ENCODE measurements at places on chromosomes 12 and 14.
A peak's percentile ranks its signal among the peaks of the same experiment; 100 is the strongest.

DNA sequence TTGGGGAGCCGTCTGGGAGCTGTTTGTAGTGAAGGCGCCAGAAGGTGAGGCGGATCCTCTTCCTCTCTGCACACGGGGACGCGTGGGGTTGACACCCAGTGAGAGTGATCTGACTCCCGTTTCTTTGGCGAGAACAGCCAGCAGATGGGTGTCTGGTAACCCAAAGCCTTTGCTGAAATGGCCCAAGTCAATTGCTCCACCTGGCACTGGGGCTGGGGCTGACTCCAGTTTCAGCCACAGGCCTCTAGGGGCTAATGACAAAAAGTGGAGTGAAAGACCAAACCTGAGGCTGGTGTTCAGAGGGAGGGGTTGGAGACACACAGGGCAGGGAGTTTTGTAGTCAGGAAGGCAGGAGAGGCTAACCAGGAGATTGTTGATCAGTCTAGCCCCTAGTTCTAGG, 87.0 kb downstream of the FRMD6 start:
- DNase-seq: no peak

- no peak for DNase-seq
Measured at GRCh38 chr12:76669981-76670380, 93.9 kb upstream of the ZDHHC17 start.

DNA sequence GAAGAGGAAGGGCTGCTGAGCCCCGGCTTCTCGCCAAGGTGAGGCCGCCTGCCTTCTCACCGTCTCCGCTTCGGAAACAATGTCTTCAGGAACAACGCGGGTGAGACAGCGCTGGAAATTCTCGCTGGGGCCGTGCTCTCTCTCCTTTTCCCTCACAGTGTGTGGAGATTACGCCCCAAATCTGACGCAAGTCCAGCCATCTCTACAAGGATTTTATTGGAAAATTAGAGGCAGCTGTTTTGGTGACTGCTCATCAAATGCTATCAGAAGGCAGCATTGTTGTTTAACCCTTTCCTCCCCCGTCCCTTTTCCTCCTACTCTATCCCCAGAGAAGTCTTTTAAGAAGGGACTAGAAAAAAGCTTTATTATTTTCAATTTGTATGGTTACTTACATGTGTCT, 53.5 kb downstream of the PIWIL1 start:
- DNase-seq: no peak

DNA sequence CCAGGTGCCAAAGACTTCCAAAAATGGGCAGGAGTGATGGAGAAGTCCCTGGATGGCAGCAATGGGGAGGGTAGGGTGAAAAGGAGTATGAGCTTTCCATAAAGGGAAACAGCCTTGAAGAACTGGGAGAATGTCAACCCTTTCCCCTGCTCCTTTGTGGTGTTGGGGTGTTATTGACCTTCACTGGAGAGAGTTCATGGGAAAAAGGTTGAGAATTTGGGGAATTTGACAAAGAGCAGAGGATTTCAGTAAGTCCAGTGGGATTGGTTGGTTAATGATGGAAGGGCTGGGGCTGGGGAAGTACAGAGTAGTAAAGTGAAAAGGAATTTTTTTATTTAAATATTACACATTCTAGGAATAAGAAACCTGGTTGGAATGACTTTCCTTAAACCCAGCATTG, 116.6 kb downstream of the ERC1 start:
- DNase-seq: no peak

DNA sequence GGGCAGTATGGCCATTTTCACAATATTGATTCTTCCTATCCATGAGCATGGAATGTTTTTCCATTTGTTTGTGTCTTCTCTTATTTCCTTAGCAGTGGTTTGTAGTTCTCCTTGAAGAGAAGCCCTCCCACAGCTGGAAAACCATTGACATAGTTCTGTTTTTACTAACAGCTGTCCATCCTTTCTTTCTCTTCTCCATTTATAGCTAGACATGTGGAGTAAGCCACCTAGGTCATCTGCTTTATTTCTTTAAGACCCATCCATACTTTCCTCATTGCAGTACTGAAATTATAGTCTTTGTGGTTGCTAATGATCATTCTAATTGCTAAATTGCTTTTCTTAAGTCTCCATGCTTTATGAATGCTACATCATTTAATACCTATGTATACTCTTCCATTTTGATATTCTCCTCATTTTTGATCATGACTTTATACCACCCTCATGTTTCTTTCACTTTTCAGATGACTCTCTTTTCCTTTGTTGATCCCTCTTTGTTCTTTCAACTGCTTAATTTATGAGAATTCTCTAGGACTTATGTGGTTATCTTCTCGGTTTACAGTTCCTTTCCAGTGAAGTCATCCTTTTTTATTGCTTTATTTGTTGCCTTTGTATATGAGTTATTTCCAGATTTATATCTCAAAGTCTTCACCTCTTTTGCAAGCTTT, 114.2 kb downstream of the PCNX1 start:
- DNase-seq: no peak

GRCh38 chr14:103488960-103489359, 33.7 kb downstream of the CKB start:
- no peak for DNase-seq

DNA sequence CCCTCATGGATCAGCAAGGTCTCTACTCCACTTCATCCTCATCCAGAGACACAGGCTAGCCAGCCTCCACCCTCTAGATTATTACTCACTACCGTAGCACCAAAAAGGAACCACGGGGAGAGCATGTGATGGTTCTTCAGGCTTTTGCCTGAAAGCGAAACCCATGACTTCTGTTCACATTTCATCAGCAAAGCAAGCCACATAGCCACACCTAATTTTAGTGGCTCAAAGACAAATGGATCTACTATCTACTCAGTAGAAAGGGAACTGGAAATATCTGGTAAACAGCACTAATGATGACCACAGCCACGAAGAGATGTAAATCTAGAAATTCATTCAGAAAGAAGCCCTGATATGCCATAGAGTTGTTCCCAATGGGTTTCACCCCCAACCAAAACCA, 51.4 kb downstream of the VCPKMT start:
- DNase-seq: peak; percentile 97

- no peak for DNase-seq
Measured at GRCh38 chr12:18899678-18900317, 161.9 kb downstream of the CAPZA3 start.

- no peak for DNase-seq
Measured at GRCh38 chr14:60206837-60207533, 41.8 kb upstream of the DHRS7 start.

- no peak for DNase-seq
Measured at GRCh38 chr14:68964300-68965093, 14.6 kb downstream of the ACTN1 start.

GRCh38 chr14:82757776-82758175, 1224.1 kb upstream of the SEL1L start:
- no peak for DNase-seq

DNA sequence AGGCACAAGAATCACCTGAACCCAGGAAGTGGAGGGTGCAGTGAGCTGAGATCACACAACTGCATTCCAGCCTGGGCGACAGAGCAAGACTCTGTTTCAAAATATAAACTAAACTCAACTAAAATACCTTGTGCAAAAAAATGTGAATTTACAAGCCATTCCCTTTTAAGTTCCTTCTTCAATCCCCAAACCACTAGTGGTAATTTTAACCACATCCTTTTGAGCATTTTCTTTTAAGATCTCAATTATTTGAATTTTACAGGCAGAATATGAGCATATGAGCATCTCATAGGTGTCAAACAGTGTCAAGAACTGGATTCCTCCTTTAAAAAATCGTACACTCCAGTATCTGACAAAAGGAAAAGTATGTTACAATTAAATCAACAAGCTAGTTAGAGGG, 57.0 kb upstream of the NPFF start:
- DNase-seq: no peak

GRCh38 chr14:90495357-90496276, 98.8 kb downstream of the CALM1 start:
- no peak for DNase-seq

DNA sequence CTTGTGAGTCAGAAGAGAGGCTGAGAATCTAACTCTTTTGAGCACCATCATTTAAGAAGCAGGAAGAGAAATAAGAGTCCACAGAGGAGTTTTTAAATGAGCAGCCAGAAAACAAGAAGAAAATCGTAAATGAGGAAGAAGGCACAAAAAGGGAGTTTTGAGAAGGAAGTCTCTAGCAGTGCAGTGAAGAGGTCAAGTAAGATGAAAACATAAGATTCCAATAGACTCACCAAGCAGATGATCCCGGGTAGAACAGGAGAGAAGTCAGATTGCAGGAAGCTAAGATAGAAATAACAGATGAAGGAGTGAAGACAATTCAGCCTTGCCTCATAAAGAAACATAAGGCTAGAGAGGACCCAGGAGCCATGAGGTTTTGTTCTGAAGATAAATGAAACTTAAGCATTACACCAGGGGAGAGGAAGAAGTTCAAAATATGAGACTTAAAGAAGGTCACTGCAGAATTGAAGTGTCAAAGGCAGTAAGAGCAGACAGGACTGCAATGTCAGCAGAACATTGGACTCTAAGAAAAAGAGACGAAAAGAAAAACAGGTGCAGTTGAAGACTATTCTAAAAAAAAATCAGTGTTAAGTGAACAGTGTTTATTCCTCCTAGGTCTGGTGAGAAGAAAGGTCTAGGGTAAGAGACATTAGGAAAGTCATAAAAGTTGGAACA, 229.0 kb downstream of the SEC23A start:
- DNase-seq: no peak

- no peak for DNase-seq
Measured at GRCh38 chr12:61138415-61138759, 1121.8 kb upstream of the USP15 start.

DNA sequence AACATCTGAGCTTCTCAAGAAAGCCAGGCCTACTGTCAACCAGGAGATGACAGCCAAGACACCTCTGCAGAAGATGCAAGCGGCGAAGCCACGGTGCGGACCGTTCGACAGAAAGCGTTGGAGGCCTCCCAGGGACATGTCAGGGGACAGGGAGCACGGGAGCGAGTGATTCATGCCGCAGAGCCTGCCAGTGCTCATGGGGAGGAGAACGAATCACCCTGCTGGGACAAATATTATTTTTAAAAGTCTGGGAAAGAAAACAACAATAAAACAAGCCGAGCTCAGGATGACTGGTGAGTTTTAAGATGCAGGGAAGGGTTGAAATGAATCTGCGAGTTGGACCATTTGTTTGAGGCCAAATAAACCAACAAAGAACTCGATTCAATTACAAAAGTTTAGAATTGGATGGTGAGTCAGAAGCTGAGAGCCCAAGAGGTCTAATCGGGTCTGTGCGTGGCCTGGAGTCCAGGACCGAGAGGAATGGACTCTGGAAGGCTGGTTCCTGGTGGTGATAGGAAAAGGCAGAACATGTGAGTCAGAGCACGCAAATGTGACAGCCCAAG, 91.0 kb downstream of the RBM19 start:
- no peak for DNase-seq

DNA sequence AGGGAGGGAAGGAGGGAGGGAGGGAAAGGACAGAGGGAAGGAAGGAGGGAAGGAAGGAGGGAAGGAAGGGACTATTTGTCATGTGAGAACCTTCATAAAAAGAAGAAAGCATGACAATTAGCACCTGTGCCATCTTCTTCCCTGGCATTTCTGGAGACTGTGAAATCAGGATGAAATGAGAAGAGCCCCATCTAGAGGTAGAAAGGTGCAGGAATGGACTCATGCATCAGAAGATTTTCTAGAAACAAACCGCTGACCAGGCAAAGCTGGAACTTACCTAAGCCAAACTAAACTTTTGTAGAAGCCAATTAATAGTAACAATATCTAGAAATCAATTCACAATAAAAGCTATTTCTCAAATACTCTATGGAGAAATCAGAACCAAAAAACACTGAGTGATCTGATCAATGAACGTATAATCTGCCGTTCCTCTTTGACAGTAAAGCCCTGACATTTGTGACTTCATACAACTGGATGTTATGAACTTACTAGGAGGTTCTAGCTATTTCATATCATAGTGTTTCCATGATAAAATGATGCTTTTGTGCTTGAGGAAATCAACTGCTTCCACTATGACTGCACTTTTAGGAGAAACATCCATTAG, 24.4 kb upstream of the CRACR2A start:
- no peak for DNase-seq

GRCh38 chr12:22526836-22527235, 17.5 kb downstream of the C2CD5 start:
- no peak for DNase-seq

DNA sequence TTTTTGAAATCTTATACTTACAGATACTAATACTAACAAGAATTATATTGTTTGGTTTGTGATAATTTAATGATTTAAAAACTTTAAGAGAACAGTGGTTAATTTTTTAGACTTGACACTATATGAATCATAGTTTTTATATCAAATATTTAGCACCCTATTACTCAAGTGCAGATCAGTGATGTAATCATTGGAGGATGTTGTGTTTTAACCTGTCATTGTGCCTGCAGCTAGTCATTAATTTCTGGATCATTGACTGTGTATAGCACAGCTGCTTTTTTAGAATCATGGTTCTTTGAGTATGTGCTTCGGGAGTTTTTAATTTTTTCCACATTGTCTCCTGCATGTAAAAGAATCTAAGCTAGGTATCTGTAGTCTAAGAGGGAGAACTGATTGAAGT, 17.3 kb downstream of the ARID4A start:
- no peak for DNase-seq

DNA sequence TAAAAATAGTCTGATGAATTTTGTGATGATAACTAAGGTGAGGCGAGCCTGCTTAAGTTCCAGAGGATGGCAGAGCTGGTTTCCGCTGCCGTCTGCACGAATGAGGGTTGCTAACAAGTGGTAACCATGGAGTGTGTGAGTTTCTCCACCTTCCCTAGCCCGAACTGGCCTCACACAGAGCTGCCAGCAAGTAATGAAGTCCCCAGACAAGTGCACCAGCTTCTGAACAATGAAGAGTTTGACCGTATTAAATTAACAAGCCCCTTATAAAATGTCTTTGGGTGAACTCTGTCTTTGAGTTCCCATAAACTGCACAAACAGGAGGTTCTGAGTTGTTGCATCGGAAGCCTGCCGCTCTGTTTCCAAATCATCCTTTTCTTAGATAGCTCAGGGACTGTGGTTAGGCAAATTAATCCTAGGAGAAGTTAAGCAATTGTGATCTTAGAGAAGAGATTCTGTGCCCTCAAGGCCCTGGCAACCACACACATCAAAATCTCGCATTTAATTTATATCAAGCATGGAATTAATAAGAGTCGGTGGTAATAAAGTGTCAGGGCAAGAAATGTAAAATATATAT, 274.1 kb upstream of the DAAM1 start:
- DNase-seq: no peak

DNA sequence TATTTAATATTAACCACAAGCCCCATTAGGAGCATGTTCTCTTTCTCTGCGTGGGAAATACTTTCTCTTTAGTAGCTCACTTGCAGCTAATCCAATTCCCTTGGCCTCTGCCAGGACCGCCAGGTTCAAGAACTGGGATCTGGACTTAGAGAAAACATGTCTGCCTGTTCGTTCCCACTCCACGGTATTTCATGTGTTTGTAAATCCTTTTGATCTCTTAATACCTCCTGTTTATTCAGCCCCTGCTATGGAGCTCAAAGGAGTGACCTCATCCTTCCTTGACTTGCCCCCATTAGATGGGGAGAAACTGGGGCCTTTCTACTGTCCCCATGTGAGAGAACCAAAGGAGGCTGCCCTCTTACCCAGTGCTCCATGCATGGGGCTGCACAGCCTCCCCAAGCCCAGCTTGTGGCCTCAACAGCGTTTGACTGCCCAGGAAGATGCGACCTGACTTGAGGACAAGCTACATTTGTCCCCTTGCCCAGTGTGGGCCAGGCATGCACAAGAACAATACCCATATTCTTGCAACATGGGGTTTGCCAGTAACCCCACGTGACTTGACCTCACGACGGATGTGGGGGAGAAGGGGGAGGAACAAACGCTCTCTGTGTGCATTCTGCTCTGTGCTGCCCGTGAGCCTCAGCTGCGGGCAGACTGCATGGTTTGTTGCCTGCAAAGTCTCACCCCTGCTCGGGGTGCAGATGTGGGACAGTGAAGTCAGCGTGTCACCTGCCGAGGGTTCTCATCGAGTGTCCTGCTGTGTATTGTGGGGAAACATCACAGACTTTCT, 30.3 kb downstream of the CD9 start:
- peak; percentile 25 for DNase-seq

Measured in GM12864 (cell line).